ENCODE measurements at places on chromosomes 12 and 14.

DNA sequence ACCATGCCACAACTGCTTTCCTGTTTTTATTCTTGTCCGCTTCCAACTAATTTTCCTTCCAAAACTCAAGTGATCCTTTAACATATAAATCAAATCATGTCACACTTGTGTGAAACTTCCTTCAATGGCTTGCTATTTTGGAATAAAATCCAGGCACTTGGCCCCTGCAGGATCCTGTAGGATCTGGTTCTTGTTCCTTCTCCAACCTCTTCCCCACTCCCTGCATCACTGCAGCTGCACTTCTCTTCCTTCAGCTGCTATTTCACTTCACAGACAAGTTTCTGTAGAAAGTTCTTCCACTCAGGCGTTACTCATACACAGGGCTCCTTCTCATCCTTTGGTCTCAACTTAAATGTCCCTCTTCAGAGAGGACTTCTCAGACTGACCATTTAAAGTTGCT, 239.7 kb upstream of the BTG1 start:
- no peak for DNase-seq

DNA sequence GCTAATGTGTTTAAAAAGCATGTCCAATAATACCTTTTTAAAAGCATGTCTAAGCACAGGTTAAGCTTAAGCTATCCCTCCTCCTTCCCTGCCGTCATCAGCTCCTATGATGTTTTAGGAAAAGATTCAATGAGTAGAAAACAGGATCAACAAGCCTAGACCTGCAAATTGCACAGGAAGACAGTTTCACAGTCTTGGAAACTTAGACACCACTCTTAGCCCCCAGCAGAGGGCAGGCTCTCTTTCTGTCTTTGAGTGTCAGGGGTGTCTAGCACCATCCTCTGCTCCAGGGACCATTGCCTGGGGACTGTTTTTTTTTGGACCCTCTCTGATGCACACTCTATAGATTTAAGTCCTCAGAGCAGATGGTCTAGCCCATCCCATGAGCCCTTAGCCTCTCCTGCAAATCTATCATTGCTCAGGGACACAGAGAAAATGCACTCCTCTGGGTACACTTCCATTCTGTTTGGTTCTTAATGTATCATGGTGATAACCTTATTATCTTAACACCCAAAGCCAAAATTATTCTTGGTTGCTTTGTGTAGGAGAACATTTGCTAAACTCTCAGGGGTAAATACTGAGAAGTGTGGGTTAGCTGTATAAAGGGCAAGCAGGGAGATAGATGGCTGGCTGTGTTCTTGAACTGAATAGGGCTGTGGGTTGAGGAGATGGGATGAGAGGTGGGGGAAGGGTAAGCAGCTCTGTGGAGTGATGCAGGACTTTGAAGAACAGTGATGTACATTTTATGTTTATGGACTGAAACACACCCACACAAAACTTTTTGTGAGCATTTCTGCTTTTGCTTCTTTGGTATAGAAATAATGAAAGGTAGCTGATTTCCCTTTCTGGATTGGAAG, 259.9 kb upstream of the DDHD1 start:
- no peak for DNase-seq

DNA sequence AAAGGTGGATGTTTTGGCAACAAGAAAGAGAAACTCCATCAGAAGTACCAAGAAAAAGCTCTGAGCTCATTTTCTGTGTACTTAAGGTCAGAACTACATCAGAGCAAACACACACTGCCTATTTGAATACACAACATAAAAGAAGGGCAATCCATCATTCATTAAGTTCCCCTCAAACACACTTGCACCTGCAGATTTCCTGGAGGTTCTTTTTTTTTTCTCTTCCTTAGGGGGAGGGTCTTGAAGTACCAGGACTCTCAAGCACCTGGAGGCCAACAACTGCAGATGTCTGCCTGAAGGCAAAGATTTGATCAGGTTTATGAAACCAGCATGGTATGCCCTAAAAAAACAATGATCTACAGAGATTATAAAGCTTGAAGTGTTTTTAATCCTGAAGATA, 26.1 kb upstream of the PTHLH start:
- DNase-seq = no peak

DNA sequence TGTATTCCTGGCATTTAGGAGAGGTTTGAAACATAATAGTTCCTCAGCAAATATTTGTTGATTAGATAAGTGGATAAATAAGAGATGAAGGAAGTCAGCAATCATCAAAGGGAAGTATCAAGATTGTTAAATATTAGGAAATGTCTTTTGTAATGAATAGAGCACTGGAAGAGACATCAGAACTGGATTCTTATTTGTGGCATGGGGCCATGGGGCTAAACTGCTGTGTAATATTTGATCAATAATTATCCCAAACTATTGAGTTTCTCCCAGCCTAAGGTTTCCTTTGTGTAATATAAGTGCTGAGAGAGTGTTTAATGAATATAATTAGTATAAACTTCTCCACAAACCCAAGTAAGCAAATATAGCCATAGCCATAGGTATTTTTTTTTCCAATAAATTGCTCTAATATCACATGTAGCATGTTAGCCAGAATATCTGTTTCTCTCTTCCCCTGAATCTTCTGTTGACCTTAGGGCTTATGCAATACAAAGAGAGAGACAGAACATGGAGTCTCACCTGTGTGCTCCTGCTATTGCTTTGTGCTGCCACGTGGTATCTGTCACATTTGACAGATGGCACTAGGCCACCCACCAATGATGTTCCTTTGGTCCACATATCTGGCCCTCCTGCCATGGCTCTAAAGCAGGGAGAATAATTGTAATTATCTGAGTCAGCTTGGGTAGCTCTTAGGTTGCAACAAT, 658.7 kb downstream of the SOX5 start:
- no peak for DNase-seq

DNA sequence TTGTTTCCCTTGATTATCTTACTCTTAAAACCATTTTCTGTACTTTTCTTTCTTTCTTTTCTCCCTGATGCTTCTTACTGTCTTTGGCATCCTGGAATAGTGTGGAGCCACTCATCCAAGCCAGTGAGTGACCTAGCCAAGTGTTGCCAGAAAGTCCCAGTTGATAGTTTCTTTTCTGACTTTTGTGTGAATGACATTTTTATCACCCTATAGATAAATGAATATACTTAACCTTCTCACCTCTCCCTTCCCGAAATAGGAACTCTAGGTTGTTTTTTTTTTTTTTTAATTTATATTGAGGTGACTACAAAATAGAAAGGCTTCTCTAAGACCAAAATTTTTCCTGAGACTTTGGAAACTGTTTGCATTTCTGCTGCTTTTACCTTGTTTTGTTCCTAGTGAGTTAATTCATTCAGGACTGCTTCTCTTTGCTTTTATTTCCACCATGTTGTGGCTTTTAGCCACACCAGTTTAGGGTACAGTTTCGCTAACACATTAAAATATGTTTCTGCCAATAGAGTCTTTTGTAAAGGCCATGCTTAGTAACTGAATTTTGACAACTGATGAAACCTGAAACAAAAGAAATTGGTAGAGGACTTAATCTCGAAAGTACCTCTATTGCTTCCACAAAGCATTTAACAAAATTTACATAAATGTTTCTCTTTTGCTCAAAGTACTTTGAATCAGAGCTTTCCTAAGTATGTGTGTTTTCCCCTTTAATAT, 194.6 kb downstream of the ERC1 start:
- DNase-seq = no peak

GRCh38 chr12:93156086-93156716, 221.5 kb upstream of the NUDT4 start:
- DNase-seq = no peak

DNA sequence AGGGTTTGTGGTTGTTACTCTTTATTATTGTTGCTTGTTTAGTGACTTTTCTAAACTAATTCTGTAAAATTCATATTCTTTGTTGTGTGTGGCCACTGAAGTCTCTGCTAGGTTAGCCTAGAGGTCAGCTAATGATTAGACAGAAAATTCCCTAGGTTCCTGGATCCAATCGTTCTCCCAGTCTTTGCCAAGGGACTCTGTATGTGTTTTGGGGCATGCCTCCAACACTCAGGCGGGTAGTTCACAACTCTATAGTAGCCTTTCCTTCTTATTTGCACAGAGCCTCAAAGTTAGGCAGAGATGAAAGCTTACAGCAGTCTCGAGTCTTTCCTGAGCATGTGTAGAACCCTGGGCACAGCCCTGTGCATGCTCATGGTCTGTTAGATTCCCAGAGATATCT, 32.7 kb upstream of the RIN3 start:
- no peak for DNase-seq

GRCh38 chr12:18752947-18753346, 15.0 kb downstream of the CAPZA3 start:
- no peak for DNase-seq

DNA sequence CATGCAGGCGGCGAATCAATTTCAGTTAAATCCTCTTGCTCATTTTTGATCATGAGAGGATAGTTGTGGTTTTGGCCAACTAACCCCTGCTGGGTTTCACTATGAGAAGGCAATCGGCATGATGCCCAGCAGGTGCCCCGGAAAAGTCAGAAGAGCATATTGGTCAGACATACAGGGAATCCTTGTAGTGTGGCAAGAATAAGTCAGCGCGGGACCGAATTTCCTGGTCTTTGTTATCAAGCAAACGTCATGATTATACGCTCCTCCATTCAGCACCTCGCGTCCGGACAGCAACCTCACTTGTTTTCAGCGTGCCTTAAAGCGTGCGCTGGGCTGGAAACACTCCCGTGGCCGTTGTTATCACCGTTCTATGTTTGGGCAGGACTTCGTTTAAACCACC, 1.8 kb downstream of the TBC1D30 start:
- DNase-seq = peak; percentile 22

DNA sequence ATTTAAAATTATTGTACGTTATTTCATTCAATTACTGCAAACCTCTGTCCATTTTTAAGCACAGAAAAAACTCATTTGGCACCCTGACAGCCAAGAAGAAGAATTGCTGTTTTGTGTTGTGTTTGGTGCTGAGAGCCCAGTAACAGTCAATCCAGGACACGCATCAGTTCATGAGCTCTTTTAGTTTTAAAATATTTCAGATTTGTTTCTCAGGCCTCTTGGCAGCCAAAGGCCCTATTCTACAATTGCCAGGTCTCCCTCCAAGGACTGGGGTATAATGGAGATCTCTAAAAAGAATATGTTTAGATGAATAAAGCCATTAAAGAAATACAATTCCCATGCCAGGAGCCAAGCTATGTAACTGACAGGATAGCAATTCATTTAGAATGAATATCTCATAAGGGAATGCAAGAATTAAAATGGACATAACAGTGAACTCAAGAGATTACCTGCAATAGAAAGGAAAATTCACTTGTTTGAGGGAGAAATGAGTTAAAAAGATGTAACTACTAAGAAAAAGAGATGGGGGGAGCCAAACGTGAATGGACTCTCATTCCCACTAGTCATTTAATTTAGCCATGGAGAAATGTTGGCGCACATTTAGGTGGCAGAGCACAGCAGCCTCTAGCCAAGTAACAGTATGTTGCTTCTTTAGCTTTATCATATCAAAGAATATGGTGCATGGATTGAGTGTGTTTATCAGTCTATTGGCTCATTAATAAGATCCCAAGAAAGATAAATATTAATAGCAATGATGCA, 140.6 kb upstream of the PELI2 start:
- no peak for DNase-seq

Measured in tibial nerve (tissue), 4 donors.